ENCODE measurements at places on chromosomes 4 and X. TPM values are rescaled to one million over a fixed set of nuclear protein-coding genes. Genes with fewer than 3 reads are reported as not detected.

Gene ADH1C
- total RNA-seq = not detected

GRCh38 chrX:148298737-148299136, 201.7 kb upstream of the AFF2 start:
- no peak for DNase-seq

DNA sequence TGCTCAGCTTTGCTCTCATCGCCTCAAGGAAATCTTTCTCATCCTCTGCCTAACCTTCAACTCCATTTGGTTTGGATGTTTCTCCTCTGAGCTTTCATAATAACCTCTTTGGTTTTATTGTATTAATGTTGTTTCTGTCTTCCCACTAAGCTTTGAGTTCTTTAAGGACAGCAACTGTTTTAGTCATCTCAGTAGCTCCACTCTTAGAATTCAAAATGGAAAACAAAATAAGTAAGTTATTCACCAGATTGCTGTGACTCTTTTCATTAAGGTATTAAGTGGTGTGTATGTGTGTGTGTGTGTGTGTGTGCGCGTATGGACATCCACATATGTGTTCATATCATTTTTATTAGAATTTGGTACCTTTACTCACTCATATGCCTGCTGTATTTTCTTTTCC, 279.2 kb upstream of the BOD1L1 start:
- DNase-seq = no peak

- no peak for DNase-seq
Observed at GRCh38 chr4:72767618-72768302, 198.7 kb upstream of the ADAMTS3 start.

DNA sequence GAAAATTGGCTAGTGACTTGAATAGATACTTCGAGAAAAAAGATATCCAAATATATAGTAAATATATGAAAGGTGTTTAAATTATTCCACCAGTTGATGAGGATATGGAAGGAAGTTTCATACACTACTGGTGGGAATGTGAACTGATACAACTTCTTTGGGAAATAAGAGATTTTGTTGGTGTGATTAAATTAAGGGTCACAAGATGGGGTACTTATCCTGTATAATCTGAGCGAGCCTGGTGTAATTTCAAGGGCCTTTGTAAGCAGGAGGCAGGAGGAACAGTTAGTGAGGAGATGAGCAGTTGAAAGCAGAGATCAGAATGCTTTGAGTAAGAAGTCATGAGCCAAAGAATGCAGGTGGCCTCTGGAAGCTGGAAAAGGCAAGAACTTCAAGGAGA, 192.2 kb downstream of the KCTD8 start:
- DNase-seq = no peak

- DNase-seq = no peak
Observed at GRCh38 chrX:114390251-114390796, 193.6 kb upstream of the HTR2C start.

DNA sequence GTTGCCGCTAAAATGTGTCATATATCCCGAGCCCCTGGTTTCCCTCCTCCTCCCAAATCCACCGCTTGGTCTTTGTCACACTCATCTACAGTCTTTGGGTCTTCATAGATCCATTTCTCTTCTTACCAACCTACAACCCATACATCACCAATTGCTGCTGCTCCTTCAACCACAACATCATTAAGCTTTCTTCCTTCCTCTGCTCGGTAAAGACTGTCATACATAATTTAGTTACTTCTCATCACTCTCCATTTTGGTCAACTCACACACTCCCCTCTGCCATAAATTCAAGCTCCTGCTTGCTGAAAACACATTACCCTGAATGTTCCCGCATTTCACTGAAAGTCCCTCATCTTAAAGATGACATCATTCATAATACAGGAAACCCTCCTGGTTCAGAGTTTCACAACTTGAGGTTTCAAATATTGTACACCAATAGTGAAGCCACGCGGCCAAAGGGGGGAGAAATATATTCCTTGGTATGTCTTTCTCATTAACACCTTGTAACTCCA, 1.7 kb upstream of the DCTD start:
- DNase-seq = no peak

DNA sequence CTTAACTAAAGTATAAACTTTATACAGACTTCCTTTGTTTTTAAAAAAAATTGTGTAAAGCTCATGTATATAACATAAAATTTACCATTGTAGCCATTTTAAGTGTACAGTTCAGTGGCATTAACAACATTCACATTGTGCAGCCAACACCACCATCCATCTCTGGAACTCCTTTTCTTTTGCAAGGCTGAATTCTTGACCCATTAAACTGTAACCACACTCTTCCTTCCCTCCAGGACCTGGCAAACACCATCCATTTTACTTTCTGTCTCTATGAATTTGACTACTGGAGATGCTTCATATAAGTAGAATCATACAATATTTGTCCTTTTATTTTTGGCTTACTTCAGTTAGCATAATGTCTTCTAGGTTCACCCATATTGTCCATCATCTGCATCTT, 104.7 kb downstream of the RASL11B start:
- no peak for DNase-seq
